ENCODE measurements at places on chromosomes 16 and 17. TPM values are rescaled to one million over a fixed set of nuclear protein-coding genes. Genes with fewer than 3 reads are reported as not detected.

DNA sequence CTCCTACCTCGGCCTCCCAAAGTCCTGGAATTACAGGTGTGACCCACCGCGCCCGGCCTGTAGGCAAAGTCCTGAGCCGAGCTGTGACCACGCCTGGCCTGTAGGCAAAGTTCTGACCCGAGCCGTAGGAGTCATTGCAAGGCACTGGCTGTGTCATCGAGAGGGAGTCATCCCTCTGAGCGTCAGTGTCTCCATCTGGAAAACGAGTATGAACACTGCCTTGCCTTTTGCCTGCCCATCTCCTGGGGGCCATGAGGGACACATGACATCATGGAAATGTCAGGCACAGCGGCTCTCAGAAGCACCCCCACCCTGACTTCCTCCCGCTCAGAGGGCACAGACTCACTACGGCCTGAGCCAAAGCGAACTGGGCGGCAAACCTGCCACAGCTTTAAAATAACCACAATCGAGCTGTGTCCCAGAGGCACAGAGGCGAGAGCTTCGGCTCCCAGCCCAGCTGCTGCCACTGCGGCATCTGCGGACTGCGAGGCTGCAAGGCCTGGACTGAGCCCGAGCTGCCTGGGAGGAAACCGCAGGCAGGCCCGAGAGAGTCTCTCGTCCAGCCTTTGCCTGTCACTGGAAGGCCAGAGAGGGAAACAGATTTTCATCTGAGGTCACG lies 50.8 kb downstream of the RPH3AL start:
- DNase-seq, result no peak

DNA sequence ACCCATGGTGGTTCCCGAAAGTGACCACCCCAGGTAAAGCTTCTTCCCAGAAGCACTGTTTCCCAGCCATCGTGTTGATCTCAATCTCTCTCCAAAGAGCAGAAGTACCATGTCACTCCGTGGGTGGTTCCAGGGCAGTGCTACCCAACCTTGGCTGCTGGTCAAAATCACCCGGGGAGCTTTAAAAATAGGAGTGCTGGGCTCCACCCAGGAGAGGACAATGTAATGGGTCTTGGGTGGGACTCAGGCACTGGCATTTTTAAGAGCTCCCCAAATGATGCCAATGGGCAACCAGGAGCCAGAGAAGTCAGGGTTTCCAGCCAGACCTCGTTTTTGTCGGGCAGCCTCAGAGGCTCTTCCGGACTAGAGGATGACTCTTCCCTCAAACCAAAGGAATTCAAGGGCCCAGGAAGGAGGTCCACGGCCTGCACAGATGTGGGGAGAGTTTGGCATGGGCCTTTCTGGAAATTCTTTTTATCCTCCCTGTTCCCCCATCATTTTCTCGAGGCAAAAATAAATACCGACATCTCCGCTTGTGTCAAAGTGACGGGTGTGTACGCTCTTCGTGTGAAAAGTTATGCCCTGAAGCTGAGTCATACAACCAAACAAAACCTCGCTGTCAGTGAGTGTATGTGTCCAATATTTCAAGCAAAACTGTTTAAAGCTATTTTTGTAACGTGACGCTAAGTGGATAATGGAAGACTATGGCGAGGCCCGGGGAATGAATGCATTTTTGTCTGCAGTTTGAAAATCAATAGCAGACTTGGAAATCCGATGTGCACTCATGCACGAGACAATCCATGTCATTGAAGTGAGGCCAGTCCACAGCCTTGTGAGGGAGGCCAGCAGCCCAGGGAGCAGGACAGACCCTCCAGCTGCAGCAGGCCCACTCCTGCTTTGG lies 364.1 kb downstream of the FOXL1 start:
- no peak for DNase-seq

DNA sequence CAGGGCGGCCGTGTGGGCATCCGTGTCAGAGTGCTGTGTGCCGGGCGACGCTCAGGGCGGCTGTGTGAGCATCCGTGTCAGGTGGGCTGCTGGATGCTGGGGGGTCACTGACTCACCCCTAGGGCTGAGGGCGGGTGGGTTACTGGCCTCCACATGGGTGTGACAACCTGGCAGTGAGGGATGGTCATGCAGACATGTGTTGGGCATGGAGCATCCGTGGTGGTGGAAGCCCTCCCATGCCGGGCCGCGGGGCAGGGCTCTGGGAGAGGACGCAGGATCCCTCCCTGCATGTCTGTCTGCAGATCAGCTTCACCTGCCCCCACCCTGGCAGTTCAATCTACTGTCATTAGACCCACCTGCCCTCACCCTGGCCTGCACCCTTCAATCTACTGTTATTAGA lies 56.3 kb downstream of the METRNL start:
- DNase-seq, result no peak

DNA sequence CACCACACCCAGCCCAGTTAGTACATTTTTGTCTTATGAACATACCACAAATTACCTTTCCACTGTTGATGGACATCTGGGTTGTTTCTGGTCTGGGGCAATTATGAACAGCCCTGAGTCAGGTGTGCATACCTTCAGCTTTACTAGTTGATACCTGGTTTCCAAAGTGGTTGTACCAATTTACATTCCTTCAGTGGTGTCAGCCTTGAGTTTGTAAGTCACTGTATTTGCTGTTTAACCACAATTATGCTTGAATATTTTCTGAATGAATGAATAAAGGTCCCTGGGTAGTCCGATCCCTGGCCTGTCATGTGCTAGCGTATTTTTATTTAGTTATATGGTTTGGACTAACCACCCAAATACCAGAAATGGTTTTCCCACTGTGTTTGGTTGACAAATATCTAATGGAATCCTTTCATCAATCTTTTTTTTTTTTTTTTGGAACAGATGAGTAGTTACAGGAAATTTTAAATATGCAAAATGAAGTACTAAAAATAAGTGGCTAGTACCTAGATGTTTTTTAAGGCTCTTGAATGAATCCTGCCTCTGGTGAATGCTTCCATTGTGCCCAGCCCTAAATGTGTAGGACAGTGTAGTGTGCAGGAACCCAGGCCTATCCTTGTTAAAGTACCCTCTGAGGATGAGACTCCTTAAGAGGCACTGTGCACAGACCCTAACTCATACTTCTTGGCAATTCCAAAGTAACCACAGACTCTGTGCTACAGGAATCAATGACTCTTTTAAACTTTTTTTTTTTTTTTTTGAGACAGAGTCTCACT lies 3.7 kb downstream of the DUSP14 start:
- no peak for DNase-seq

GRCh38 chr16:50744881-50745280 lies 3.0 kb downstream of the CYLD start:
- peak; percentile 43 for DNase-seq

DNA sequence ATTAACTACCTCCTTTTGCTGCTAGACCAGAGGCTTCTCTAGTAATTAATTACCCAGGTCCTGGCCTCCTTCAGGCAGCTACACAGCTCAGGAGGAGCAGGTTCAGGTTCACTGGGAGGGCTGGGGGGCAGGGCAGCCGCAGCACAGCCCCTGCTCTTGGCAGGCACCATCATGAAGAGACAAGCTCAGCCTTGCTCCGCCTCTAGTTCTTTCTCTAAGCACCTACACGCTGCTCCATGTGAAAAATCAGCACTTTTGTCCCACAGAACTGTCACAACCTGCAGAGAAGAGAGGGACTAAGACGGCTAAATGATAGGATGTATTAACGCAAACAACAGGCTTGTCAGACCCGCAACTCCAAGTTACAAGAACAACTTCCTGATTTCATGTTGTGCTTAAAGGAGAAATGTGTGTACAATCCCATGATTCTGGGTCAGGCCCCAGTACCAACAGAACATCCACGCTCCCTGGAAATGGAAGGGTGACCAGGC lies 53.4 kb downstream of the GRB2 start:
- DNase-seq, result no peak

- DNase-seq, result no peak
Observed at GRCh38 chr17:78803186-78803845, 21.2 kb upstream of the CYTH1 start.

GRCh38 chr17:81646869-81647600 lies 9.3 kb downstream of the PDE6G start:
- DNase-seq, result no peak

DNA sequence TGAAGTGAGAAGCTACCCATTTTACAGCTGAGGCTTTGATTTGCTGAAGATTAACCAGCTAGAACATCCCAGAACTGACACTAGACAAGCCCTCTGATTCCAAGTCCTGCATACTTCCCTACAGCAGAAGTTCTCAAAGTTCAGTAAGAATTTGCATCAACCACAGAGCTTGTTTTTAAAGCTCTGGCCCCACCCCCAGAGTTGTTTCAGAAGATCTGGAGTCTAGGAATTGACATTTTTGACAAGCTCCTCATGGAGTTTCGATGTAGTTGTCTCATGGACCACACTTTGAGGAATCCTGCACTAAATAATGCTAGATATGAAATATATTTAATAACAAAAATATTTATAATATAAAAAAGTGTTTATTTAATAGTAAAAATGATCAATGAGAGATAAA lies 120.3 kb upstream of the ADAMTS18 start:
- no peak for DNase-seq

DNA sequence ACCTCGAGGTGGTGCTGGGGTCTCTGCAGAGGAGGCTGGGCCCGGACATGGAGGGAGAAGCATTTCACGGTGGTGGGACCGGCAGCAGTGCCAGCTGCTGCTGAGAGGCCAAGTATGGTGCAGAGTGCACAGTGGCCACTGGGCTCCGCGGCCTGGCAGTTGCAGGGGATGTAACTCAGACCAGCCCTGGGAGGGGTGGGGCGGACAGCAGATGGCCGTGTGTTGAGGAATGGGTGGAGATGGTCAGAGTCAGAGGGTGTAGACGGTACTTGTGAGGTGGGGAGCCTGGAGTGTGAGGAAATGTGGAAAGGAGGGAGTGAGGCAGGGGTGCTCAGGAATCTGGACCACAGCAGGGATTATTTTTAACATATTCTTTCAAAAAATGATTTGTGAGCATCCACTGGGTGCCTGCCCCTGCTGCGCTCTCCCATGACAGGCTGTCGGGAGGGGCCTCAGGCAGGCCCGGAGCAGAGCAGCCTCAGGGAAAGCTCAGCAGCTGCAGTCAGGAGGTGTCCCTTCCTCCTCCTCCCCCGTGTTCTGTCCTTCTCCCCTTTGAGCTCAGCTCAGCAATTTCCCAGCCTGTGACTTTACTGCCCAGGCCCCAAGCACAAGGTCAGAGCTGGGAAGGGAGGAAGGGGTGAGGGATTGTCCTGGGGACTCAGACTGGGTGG lies 113.1 kb downstream of the RAP1GAP2 start:
- DNase-seq, result no peak

GRCh38 chr16:52705122-52705521 lies 158.2 kb upstream of the TOX3 start:
- DNase-seq, result no peak

- DNase-seq, result peak; percentile 64
Observed at GRCh38 chr16:24035127-24035842, 199.5 kb downstream of the PRKCB start.

- peak; percentile 96 for DNase-seq
Observed at GRCh38 chr17:1628856-1629503, 346 bp upstream of the SLC43A2 start.

DNA sequence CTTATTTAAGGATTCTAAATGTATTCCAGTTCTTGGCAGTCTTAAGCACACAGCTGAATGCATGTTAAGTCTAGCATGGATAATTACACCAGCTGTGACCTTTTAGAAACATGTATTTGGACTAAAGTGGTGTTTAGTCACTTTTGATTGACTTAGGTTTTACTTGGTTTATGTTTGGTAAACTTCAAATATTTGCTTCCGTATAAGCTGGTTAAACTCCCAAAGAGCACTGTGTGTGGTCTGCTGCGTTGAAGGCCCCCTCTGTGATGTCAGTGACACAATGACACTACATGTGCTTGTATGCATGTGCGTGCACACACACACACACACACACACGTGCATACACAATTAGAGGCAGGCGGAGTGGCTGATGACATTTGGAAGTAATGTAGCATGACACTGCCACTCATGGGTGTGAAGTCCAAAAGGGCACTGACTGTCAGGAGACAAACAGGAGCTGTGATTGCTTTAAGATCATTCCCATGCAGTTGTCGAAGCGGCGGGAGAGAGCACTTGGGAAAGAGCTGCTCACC lies 156.1 kb upstream of the CDH13 start:
- DNase-seq, result no peak

- no peak for DNase-seq
Observed at GRCh38 chr16:59614466-59615240, 880.5 kb upstream of the GOT2 start.

- DNase-seq, result no peak
Observed at GRCh38 chr17:28042721-28043291, 329 bp downstream of the NLK start.

SLC35G3 gene
- total RNA-seq, result not detected

GINS2 gene
- total RNA-seq, result 62.9 TPM

RNF222 gene
- 0.11 TPM for total RNA-seq

TP53TG3B gene
- total RNA-seq, result not detected

KIAA0753 gene
- total RNA-seq, result 16.5 TPM

FAAP100 gene
- 42.7 TPM for total RNA-seq
